ENCODE measurements at places on chromosomes 5 and 9.
A peak's percentile ranks its signal among the peaks of the same experiment; 100 is the strongest.

- no peak for DNase-seq
- no peaks in the 10 kb centered on the region for H3K36me3 ChIP-seq
- no peaks in the 10 kb centered on the region for H3K27me3 ChIP-seq
Observed at GRCh38 chr5:139204196-139204595, 6.0 kb upstream of the SIL1 start.

- H3K4me1 ChIP-seq, result peaks cover 8% of the 10 kb centered on the region
- no peaks in the 10 kb centered on the region for H3K27me3 ChIP-seq
- H3K27ac ChIP-seq, result no peak overlapping the region
Observed at GRCh38 chr5:132771503-132771998, 5.5 kb downstream of the SEPTIN8 start.

DNA sequence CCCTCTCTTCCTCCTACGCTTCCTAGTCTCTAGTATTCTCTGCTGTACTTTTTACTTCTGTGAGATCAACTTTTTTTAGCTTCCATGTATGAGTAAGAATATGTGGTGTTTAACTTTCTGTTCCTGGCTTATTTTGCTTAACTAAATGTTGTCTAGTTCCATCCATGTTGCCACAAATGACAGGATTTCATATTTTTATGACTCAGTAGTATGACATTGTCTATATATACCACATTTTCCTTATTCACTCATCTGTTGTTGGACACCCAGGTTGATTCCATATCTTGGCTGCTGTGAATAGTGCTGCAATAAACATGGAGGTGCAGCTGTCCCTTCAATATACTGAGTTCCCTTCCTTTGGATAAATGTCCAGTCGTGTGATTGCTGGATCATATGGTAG is 34.8 kb downstream of the FGD3 start:
- H3K27me3 ChIP-seq, result no peaks in the 10 kb centered on the region
- H3K36me3 ChIP-seq, result no peaks in the 10 kb centered on the region
- no peak overlapping the region for H3K4me3 ChIP-seq

DNA sequence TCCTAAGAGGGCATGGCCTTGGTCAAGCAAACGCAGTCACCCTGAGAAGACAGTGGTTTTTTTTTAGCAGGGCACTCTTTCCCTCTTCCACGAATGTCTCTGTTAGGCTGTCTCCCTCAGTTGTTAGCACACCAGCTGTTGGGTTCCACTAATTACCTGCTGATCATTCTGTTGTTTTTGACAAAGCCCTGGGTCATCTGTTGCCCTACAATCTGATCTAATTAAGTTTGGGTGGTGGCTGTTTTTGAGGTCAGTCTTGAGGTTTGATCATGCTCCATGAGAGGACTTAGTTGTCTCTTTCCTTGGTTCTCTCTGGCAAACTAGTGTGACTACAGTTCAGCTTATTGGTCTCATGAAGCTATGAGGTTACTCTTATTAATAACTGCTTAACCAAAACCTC is 5.0 kb upstream of the PTPDC1 start:
- H3K27me3 ChIP-seq, result no peaks in the 10 kb centered on the region
- DNase-seq, result no peak
- H3K4me1 ChIP-seq, result no peaks in the 10 kb centered on the region
- no peak overlapping the region for H3K4me3 ChIP-seq

GRCh38 chr5:33379757-33380156 is 61.0 kb upstream of the TARS1 start:
- H3K27ac ChIP-seq, result no peak overlapping the region
- no peak overlapping the region for H3K4me3 ChIP-seq
- no peaks in the 10 kb centered on the region for H3K4me1 ChIP-seq
- no peaks in the 10 kb centered on the region for H3K36me3 ChIP-seq

DNA sequence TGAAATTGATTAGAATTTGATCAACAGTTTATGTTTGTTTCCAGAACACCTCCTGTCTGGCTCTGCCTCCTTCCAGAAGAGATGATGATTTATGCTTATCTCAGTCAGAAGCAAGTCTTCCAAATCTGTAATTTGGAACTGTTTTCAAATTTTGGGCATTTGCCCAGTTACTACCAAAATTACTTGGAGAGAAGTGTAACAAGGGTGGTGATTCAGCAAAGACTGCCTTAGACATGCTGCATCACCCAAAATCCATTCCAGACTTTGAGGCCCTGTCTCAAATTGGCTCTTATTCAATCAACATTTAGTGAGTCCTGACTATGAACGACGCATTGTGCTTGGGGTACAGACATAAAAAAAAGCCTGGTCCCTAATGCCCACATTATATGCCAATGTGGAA is 89.4 kb downstream of the SH3TC2 start:
- H3K4me1 ChIP-seq, result no peaks in the 10 kb centered on the region
- DNase-seq, result no peak
- H3K36me3 ChIP-seq, result no peaks in the 10 kb centered on the region
- no peaks in the 10 kb centered on the region for H3K27me3 ChIP-seq

DNA sequence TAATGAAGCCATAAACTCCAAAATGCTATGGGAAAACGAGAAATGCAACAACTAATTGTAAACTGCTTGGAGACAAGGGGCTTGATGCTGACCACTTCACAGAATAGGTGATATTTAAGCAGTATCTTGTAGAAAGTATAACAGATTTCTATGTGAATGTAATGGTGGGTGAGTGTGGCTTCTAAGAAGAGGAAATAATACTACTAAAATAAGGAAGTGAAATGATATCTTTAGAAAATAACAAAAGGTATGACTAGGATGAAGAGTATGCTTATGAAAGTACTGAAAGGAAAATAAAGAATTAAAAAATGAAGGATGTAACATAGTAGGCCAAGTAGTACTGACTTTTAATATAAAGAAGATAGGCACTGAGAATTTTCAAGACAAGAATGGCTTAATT is 94.2 kb downstream of the AGTPBP1 start:
- H3K4me3 ChIP-seq, result no peak overlapping the region
- H3K27me3 ChIP-seq, result no peaks in the 10 kb centered on the region
- H3K36me3 ChIP-seq, result no peaks in the 10 kb centered on the region
- no peaks in the 10 kb centered on the region for H3K4me1 ChIP-seq
- no peak overlapping the region for H3K27ac ChIP-seq

DNA sequence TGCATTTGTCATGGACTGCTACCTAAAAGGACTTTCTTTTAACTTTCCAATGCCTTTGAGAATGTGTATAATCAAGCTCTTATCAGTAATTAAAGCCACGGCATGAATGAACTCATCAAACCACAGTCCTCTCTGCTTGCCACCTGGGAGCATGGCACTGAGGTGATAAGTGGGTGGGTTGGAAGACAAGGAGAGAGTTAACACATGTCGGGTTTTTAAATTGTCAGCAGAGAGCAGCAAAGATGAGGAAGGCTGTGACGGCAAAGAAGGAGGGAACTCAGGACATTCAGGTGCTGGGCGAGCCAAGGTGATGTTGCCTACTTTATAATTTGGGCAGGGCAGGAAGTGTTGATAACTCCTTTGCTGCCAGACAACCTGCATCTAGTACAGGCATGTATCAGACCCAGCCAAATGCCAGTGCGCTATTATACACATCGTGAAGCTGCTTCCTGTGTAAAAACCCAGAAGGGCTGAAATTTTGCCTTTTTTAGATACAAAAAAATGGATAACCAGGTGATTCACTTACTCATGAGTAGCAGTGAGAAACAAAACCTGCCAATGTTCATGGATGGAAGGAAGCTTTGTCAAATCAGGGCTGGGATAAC is 269.1 kb downstream of the KIF4B start:
- no peak overlapping the region for H3K4me3 ChIP-seq
- H3K4me1 ChIP-seq, result no peaks in the 10 kb centered on the region
- no peak for DNase-seq
- no peaks in the 10 kb centered on the region for H3K27me3 ChIP-seq
- no peaks in the 10 kb centered on the region for H3K36me3 ChIP-seq

DNA sequence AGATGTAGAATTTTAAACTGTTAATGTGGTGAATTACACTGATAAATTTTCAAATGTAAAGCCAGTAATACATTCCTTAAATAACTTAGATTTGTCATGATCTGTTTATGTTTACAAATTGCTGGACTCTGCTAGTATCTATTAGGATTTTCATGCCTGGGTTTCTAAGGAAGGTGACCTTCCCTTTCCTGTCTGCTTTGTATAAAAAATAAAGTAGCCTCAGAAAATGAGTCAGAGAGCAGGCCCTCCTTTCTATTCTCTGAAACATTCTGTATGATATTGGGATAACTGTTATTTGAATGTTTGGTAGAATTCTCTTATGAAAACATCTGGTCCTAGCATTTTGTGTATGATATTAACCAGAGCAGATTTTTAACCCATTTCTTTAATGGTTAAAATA is 255.3 kb downstream of the SYK start:
- no peak for DNase-seq
- H3K36me3 ChIP-seq, result no peaks in the 10 kb centered on the region
- H3K4me3 ChIP-seq, result no peak overlapping the region
- no peaks in the 10 kb centered on the region for H3K4me1 ChIP-seq

GRCh38 chr9:16213781-16214515 is 656.5 kb downstream of the BNC2 start:
- H3K36me3 ChIP-seq, result no peaks in the 10 kb centered on the region
- peak; percentile 44 for DNase-seq
- no peak overlapping the region for H3K27ac ChIP-seq
- no peaks in the 10 kb centered on the region for H3K27me3 ChIP-seq

DNA sequence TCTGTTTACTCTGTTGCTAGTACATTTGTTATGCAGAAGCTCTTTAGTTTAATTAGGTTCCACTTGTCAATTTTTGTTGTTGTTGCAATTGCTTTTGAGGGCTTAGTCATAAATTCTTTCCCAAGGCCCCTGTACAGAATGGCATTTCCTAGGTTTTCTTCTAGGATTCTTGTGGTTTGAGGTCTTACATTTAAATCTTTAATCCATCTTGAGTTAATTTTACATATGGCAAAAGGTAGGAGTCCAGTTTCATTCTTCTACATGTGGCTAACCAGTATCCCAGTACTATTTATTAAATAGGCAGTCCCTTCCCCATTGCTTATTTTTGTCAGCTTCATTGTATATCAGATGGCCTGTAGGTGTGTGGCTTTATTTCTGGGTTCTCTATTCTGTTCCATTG is 792.4 kb downstream of the PTPRD start:
- no peaks in the 10 kb centered on the region for H3K27me3 ChIP-seq
- H3K4me1 ChIP-seq, result no peaks in the 10 kb centered on the region
- no peak overlapping the region for H3K4me3 ChIP-seq

GRCh38 chr9:109286981-109287380 is 33.9 kb downstream of the EPB41L4B start:
- DNase-seq, result no peak
- no peak overlapping the region for H3K4me3 ChIP-seq
- H3K4me1 ChIP-seq, result peaks cover 10% of the 10 kb centered on the region
- H3K27ac ChIP-seq, result no peak overlapping the region
- H3K36me3 ChIP-seq, result no peaks in the 10 kb centered on the region

DNA sequence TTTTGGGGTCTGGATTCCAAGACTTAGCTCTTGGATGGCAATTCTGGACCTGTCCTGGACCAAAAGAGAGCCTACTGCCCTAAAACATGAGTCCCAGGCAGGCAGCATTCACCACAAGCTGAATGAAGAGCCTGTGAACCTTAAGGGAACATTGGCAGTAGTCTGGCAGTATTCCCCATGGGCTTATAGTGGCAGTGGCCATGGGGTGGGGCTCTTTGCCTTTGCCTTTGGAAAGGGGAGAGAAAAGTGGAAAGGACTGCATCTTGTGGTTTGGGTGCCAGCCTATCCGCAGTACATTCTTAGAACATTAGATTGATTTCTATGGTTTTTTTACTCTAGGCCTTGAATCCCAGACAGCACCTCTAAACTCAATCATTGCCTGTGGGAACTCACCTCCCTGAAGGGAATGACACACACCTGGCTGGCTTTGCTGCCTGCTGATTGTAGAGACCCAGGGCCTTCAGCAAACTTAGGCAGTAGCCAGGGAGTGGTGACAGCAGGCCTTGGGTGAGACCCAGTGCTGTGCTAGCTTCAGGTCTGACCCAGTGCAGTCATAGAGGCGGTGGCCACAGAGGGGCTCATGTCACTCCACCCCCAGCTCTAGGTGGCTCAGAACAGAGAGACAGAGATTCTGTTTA is 216.3 kb downstream of the CETN3 start:
- H3K36me3 ChIP-seq, result no peaks in the 10 kb centered on the region
- no peaks in the 10 kb centered on the region for H3K27me3 ChIP-seq
- no peak overlapping the region for H3K27ac ChIP-seq
- H3K4me1 ChIP-seq, result no peaks in the 10 kb centered on the region
- no peak for DNase-seq
- no peak overlapping the region for H3K4me3 ChIP-seq

DNA sequence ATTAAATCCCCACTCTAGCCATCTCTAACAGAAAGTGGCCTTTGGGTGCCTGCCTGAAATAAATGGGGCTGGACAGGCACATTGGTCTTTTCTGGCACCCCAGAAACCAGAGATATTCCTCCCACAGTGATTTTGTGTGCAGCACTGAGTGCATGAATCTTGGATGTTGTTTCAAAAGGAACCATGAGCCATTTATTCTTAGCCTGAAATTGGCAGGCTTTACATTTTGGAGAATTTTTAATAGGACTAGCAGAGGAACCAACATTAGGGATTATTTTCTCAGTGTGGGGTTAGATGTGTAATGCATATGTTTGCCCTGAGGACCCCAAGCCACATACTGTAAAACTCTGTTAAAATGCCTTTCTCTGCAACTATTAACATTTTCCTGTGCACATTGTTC is 451.3 kb downstream of the NFIB start:
- no peak overlapping the region for H3K4me3 ChIP-seq
- no peak overlapping the region for H3K27ac ChIP-seq
- H3K36me3 ChIP-seq, result no peaks in the 10 kb centered on the region
- no peaks in the 10 kb centered on the region for H3K4me1 ChIP-seq
- no peaks in the 10 kb centered on the region for H3K27me3 ChIP-seq
- no peak for DNase-seq

GRCh38 chr5:107418902-107419301 is 251.8 kb downstream of the EFNA5 start:
- H3K27ac ChIP-seq, result no peak overlapping the region
- H3K36me3 ChIP-seq, result no peaks in the 10 kb centered on the region
- no peak for DNase-seq

DNA sequence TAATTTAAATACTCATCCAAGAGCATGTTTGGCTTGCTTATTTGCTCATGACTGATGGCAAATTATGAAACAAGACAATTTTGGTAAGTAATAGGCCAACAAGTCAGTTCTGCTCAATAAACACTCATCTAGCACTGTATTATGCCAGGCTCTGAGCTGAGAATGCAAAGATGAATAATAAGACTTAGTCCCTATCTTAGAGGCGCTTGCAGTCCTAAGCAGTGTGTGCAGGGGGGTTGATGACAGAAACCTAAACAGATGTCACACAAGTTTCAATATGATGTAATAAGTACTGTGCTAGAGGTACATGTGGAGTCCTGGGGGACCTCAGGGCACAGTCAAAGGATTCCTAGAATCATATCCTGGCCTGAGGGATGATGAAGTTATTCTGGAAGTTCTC is 287.6 kb upstream of the ADRA1B start:
- no peaks in the 10 kb centered on the region for H3K36me3 ChIP-seq
- DNase-seq, result no peak
- no peaks in the 10 kb centered on the region for H3K27me3 ChIP-seq
- no peak overlapping the region for H3K27ac ChIP-seq
- H3K4me1 ChIP-seq, result no peaks in the 10 kb centered on the region
- H3K4me3 ChIP-seq, result no peak overlapping the region

- no peaks in the 10 kb centered on the region for H3K27me3 ChIP-seq
- no peaks in the 10 kb centered on the region for H3K4me1 ChIP-seq
- no peak overlapping the region for H3K27ac ChIP-seq
- no peak for DNase-seq
- no peaks in the 10 kb centered on the region for H3K36me3 ChIP-seq
Observed at GRCh38 chr9:79719989-79720388, 148.2 kb downstream of the TLE4 start.

- H3K36me3 ChIP-seq, result no peaks in the 10 kb centered on the region
- H3K27me3 ChIP-seq, result peaks cover 24% of the 10 kb centered on the region
- H3K27ac ChIP-seq, result no peak overlapping the region
Observed at GRCh38 chr5:56561-57290, 35.2 kb upstream of the PLEKHG4B start.

All from colonic mucosa (tissue), 4 donors.